ENCODE measurements at places on chromosomes 1 and 21.

DNA sequence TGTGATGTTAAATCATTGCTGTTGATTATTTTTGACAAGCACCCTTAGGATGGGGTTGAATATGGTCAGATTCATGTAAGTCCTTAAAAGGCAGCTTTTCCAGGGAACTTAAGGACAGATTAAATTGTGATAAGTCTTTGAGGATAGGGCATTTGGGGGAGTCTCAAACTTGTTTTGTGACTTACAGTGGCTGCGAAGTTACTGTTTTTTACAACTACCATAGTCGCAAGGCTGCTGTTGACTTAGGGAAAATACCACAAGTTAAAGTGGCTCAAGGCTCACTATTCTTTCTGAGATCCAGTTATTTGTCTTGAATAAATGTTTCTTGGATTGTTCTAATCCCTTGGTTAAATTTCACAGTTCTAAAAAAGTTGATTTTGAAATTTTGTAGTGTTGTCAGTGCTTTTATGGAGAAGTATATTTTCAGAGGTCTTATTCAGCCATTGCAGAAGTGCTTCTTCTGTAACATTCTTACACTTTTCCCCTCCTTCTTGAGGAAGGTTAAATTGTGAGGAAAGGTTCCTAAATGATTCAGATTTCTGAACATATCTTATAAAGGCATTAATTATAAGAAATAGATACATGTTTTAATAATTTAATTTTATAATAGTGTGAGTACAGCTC is 47.0 kb upstream of the MPC2 start:
- no peak overlapping the region for H3K4me3 ChIP-seq
- H3K27me3 ChIP-seq: no peaks in the 10 kb centered on the region
- H3K36me3 ChIP-seq: peaks cover 21% of the 10 kb centered on the region
- H3K27ac ChIP-seq: no peak overlapping the region
- H3K4me1 ChIP-seq: peaks cover 6% of the 10 kb centered on the region

GRCh38 chr21:34707876-34708325 is 39.1 kb downstream of the CLIC6 start:
- H3K27ac ChIP-seq: peak overlapping the region; percentile 49
- DNase-seq: peak; percentile 83
- peaks cover 26% of the 10 kb centered on the region for H3K4me1 ChIP-seq
- peaks cover 16% of the 10 kb centered on the region for H3K27me3 ChIP-seq
- no peaks in the 10 kb centered on the region for H3K36me3 ChIP-seq

DNA sequence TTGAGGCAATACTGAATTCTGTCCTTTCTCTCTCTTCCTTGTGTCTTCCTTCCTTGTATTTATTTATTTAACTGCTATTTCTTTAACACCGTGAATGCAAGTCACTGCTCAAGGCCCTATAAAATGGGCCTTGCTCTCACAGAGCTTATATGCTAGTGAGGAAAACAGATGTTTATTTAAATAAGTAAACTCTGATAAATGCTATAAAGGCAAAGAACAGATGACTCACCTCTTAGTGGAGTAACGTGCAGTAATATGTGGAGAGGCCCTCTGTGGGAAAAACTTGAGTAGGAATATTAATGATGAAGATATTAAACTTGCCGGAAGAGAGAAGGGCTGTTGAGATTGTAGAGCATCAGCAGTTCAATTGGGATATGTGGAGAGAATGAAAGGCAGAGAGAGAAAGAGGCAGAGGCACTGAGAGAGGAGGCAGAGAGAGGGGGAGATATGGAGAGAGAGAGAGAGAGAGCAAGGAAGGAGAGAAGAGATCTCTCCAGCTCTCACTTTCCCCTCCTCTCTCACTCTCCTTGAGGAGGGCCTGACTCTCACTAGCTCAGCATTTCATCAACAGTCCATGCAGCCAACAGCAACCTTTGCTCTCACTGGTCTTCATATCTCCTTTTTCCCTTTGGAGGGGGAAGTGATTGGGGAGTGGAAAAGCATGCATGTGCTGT is 322.2 kb downstream of the LMX1A start:
- H3K36me3 ChIP-seq: no peaks in the 10 kb centered on the region
- no peak overlapping the region for H3K27ac ChIP-seq
- DNase-seq: no peak
- no peak overlapping the region for H3K4me3 ChIP-seq

GRCh38 chr1:64839732-64840405 is 95.0 kb downstream of the RAVER2 start:
- no peak overlapping the region for H3K27ac ChIP-seq
- H3K27me3 ChIP-seq: no peaks in the 10 kb centered on the region
- peaks cover 53% of the 10 kb centered on the region for H3K36me3 ChIP-seq
- no peak overlapping the region for H3K4me3 ChIP-seq

Measured in activated CD4-positive, alpha-beta T cell treated with anti-CD3 and anti-CD28 coated beads for 36 hours (primary cell).